ENCODE measurements at places on chromosomes 5 and 9.

DNA sequence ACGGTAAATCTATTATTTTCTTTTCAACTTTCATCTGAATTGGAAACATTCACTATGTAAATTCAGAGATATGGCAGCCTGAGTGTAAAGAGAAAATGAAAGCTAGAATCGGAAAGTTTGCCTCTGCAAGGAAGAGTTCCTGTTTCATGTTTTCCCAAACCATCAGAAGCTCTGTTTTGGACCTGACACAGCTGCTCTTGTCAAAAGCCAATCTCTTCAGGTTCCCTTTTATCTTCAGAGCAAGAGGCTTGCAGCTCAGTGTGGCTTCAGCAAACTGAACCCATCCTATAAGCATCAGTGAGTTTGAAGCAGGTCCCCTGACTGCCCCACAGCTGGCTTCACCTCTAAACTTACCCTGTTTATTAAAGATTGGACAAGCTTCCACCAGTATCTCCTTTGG, 1099.7 kb downstream of the DTWD2 start:
- DNase-seq = peak; percentile 73

DNA sequence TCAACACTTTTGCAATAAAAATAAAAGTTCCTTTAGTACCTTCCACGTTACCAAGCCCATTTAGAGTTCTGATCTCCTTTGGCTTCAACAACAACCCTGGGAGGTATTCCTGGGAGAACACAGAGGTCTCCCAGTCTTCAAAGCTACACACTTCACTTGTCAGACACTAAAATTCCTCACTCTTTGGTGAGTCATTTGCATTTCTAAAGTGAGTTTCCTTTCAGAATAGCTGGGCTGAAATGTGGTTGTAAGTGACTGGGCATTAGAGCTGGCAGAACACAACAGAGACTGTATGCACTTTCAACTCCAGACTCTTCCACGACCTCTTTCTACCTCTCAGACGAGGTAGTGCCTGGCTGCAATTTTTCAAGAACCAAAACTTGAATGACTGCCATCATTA, 11.5 kb upstream of the F2RL1 start:
- DNase-seq = no peak

DNA sequence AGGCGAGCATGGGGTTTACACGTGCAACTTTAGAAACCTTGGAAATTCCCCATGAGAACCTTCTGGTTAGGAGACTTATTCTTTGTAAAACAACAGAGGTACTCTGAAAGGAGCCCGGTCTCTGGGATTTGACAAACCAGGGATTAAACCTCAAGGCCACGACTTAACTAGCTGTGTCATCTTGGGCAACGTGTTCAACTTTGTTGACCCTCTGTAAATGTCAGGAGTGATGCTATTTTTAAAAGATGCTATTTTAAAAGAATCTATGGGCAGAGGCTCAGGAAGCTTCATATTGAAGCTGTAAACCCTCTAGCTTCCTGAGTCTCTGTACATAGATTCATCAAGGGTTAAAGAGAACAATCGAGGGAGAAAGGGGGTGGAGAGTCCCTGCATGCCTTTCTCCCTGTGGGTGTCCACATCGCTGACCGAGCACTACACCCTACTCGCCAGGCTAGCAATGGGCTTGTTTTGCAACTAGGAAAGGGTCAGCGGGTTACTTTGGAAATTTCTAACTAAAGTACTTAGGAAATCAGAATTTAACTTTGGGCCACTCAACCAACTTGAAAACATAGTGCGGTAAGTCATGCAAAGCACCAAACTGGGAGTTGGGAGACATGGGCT, 2.1 kb downstream of the SLC36A2 start:
- DNase-seq = no peak

DNA sequence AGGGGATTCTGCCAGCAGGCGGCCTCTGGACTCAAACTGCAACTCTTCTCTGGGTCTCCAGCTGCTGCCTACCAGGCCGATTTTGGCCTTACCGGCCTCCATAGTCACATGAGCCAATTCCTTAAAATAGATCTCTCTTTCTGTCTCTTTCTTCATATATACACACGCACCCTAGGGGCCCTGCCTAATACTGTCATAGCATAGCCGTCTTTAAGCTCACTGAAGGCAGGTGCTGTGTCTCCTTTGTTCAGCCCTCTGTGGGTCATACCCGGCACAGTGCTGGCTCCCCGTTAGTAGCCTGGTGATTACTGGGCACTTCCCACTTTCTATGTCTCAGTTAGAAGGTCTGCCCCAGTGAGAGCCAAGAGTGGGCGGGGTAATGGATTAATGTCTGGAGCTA, 140.9 kb downstream of the HSPA4 start:
- no peak for DNase-seq
